ENCODE measurements at places on chromosomes 13 and 19. TPM values are rescaled to one million over a fixed set of nuclear protein-coding genes. Genes with fewer than 3 reads are reported as not detected.

DNA sequence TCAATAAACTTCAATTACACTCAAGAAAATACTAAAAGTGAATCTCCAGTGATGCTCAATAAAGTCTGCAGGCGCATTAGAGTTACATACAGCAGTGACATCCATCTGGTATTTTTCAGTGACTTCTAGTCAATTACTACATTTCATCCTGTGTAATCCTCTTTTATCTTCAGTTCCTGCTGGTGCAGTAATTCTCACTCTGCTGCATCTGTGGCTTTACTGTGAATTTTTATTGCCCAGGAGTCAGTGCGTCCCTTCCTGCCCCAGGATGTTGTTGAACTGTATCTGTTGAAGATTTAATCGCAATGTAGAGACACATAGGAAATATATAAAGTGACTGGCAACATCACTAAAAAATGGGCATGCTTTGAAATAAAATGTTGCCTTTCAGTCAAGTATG is 196.3 kb upstream of the TMTC4 start:
- no peak for DNase-seq

RASAL3 gene
- total RNA-seq = 2.5 TPM

POU2F2 gene
- total RNA-seq = 1.7 TPM

KCNK6 gene
- total RNA-seq = 5.5 TPM

GRCh38 chr19:1206864-1207450 is 1.4 kb downstream of the STK11 start:
- DNase-seq = no peak

DNA sequence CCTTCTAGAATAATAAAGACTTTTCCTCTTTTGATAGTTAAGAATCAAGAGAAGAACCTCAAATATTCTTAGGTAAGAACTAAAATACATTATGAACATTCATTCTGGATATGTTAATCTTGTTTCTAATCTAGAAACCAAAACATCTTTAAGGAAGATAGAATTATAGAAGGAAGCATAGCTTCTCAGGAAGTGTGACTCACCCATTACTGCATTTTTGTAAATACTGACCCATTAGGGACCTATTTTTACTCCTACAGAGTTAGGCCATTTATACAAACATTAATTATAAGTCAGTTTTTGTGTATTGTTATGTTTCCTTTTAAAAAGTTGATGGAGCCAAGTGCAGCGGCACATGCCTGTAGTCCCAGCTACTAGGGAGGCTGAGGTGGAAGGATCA is 147.1 kb downstream of the NUFIP1 start:
- no peak for DNase-seq

DNA sequence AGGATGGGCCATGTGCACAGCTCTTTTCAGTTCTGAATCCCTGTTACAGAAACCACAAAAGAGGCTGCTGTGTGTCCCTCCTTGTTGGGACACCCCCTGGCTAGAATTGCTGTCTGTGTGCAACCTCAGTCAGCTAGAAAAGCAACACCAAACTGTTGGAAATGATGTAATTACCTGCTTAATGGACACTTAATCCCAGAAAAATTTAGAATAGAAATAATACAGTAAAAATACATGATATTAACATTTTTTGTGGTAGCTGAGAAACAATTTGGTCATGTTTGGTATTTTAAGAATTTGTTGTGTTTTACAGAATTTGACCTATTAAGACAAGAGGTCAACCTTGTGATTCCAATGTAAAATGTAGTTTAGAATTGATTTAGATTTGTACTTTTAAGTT is 46.8 kb downstream of the FAM124A start:
- DNase-seq = no peak
